ENCODE measurements at places on chromosomes 5 and 9. TPM values are rescaled to one million over a fixed set of nuclear protein-coding genes. Genes with fewer than 3 reads are reported as not detected.

Gene TNC
- 48.6 TPM for total RNA-seq

Gene SHISAL2B
- not detected for total RNA-seq

Gene TAF1L
- total RNA-seq = under 0.01 TPM

Gene HAVCR2
- 0.26 TPM for total RNA-seq

Gene GTF3C5
- 28.9 TPM for total RNA-seq

Gene CDC25C
- total RNA-seq = 3.0 TPM

Gene SLC36A2
- not detected for total RNA-seq

All from aortic smooth muscle cell (primary cell).